ENCODE measurements at places on chromosomes 7 and 10.

- no peak for DNase-seq
Measured at GRCh38 chr10:61760943-61761824, 98.5 kb downstream of the CABCOCO1 start.

DNA sequence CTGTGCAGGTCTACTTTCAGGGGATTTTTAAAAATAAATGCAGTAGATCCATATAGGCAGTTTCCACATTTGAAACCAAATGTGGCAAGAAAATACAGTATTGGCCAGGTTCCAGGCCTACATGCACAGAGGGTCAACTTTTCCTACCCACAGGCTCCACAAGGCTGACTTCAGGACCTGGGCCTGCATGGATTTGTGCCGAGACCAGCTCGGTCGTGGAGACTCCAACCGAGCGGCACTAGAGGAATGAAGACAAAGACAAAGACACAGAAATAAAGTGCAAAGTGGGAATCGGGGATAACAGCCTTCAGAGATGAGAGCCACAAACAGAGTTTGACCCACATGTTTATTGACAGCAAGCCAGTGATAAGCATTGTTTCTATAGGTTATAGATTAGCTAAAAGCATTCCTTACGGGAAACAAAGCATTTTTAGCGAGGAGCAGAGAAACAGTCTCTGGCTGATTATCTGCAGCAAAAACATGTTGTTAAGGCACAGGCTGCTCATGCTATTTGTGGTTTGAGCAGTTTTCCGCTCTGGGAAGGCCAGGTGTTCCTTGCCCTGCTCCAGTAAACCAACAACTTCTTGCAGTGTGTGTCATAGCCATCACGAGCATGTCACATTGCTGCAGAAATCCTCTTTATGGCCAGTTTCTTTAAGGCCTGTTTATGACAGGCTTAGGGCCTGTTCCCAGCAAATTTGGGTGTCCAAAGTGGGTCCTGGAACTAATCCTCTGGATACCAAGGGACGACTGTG is 52.6 kb downstream of the ZNF37A start:
- DNase-seq: no peak

DNA sequence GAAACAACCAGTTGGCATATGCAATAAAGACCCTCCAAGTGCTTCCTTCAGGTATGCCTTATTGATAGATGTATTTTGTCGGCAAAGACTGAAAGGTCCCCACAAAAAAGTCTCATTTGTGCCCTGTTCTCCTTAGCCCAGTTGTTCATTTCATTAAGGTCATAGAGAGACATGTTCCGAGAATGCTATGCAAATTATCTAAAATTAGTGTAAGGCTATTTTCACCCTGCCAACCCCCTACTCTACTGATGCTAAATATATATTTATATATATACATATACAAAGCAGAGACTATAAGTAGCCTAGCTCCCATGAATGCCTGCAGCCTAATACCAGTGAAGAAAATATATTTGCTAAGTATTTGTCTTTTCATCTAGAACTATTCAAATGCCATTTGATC is 96.7 kb upstream of the ADO start:
- DNase-seq: no peak

DNA sequence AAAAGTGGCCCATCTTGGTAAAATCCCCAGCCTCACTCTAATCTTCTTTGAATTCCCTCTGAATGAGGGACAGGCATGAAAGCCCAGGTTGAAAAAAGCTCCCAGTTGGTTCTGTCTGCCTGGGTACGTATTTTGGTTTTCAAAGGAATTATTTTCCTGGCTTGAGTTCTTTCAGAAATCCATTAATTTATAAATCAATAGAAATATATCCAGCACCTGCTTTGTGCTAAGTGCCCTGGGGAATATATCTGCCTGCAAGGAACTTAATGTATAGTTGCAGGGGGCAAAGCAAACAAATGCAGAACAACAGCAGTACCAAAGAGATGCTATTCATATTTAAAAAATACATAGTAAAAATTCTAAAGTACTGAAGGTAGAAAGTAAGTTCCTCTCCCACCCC is 362.7 kb downstream of the REEP3 start:
- DNase-seq: no peak

GRCh38 chr10:78250313-78251015 is 216.8 kb downstream of the RPS24 start:
- DNase-seq: no peak

- no peak for DNase-seq
Measured at GRCh38 chr10:107072028-107072427, 92.5 kb downstream of the SORCS1 start.

- no peak for DNase-seq
Measured at GRCh38 chr10:33939892-33940291, 605.4 kb upstream of the NRP1 start.

DNA sequence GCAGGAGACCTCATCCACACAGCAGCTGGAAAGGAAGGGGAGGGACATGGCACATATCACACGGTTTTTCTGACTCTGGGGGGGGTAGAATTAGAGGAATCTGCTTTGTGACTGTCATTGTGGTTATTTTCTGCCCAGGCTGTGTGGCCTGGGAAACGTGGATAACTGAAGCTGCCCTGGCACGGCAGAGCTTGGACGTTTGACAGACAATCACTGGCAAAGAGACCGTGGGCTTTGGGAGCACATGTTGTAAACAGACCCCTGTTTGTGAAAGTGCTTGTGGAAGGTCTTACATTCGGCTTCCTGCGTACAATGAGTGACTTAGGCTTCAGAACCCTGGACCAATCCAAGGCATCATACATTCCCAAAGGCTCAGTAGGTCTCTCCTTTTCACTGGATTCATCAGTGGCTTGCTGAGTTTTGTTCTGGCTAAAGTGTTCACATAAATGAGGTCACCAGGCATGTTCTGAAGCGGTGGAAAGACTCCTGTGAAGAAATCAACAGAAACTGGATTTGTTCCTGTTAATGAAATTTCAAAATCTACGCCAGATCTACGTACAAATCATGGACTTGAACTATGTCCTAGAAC is 188.2 kb downstream of the TEX36 start:
- no peak for DNase-seq

DNA sequence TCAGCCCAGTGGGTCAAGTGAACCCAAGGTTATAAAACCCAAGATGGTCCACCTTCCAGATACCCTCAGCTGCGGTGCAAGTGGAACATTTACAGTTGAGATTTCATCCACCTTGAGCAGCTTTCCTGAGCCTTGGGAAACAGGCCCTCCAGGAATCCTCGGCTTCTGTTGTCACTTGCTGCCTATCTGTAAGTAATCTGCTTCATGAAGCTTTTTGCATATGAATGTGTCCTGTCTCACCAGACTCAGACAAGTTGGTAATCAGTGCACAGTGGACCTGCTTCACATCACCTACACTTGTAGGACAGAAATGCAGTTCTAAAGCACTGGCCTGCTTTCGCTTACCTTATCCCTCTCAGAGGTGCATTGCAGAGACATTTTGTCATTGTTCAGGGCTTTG is 80.3 kb downstream of the FAM185A start:
- no peak for DNase-seq

DNA sequence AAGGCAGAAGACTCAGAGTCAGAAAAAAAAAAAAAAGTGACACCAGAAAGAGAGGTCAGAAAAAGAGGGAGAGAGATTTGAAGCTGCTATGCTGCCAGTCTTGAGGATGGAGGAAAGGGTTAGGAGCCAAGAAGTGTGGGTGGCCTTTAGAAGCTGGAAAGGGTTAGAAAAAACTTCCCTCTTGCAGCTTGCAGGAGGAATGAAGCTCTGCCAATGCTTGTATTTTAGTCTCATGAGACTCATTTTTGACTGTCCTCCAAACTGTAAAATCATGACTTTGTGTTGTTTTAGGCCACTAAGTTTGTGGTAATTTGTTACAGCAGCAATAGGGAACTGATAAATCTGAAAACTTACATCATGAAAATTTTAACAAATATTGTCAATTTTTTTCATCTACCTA is 127.7 kb upstream of the NOBOX start:
- no peak for DNase-seq

DNA sequence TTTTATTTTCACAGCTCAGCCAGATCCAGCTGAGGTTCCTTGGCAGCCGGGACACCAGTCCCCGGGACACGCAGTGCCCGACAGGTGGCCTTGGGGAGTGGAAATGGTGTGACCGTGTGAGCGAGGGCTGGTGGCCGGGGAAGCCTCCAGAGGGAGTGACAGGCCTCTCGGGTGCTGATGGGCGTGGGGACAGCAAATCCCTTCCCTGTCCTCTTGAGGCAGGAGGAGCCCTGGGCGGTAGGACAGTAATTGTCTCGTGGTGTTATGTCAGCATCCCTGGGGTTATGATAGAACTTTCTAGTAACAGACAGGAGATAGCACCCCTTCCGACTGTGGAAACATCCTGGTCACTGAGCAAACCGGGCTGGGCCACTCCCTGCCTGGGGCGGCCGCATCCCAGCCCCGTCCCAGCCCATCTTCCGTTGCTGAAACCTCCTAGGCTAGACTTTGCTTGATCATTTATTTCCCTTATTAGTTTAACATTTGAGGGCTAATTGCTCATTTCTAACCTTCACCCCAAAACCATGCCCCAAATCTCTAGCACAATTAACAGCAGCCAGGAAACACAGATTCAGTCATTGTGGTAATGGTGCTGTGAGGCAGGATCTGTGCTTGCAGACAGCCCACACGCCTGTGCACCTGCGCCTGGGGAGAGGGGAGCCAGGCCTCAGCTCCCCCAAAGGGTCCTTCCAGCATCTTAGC is 63.3 kb downstream of the ELFN1 start:
- no peak for DNase-seq

Measured in CD4-positive, alpha-beta T cell (primary cell).